ENCODE measurements at places on chromosomes 1 and 21. TPM values are rescaled to one million over a fixed set of nuclear protein-coding genes. Genes with fewer than 3 reads are reported as not detected.

The STYXL2 gene
- total RNA-seq, result not detected

The VCAM1 gene
- total RNA-seq, result not detected

The CELA2A gene
- total RNA-seq, result not detected

The PIGC gene
- total RNA-seq, result 18.3 TPM

The TTC39A gene
- total RNA-seq, result 1.0 TPM

The OR2T35 gene
- not detected for total RNA-seq

The PWP2 gene
- 6.3 TPM for total RNA-seq

The TCHH gene
- not detected for total RNA-seq

The TMIGD3 gene
- total RNA-seq, result not detected

The EPHA10 gene
- not detected for total RNA-seq

The LRRC53 gene
- total RNA-seq, result not detected

The UTS2 gene
- not detected for total RNA-seq

The NR5A2 gene
- total RNA-seq, result not detected

The LCE1C gene
- not detected for total RNA-seq

The LRRC3 gene
- total RNA-seq, result 3.5 TPM

The OR2AK2 gene
- 0.33 TPM for total RNA-seq

The POLR3C gene
- 36.2 TPM for total RNA-seq

The KCNJ15 gene
- 11.7 TPM for total RNA-seq

The KIF26B gene
- total RNA-seq, result 14.2 TPM

The ADAMTSL4 gene
- total RNA-seq, result 98.0 TPM

The LENEP gene
- 1.5 TPM for total RNA-seq

The UQCRHL gene
- 1.3 TPM for total RNA-seq

The TAS1R3 gene
- not detected for total RNA-seq

The GRIK3 gene
- total RNA-seq, result not detected

The FAM3B gene
- 0.17 TPM for total RNA-seq

The KANK4 gene
- 3.8 TPM for total RNA-seq

The SLAMF7 gene
- 15.7 TPM for total RNA-seq

The RNU1-3 gene
- under 0.01 TPM for total RNA-seq

Measured in mammary epithelial cell (primary cell).